ENCODE measurements at places on chromosomes 16 and 17.

DNA sequence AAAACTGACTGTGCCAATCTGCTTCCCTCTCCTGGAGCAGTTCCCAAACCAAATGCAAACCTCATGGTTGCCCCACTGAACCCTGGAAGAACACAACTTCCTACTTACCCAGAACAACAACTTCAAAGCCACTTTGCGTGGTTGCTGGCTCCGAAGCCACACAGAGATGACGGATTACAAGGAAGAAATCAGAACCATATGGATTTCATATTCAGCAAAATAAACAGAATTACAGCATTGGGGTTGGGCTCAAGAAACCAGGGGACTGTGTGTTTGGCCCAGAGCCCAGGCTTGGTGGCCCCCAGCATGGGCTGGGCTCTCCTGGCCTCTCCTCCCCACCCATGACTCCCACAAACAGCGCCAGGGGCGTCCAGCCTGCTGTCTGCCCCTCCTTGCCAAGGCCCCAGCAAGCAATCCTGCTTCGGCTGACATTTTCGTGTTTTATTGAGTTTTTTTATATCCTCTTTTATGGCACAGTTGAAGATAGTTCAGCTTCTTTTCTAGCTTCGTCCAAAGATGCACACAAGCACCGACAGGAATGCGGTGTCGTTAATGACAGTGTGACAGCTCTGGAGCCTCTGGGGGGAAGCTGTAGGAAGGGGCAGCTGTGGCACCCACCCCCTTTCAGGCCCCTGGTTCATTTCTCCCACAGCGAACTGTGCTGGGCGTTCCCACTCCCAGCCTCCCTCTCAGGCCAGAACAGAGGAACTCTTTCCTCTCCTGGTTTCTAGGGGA lies 137.1 kb downstream of the GAS7 start:
- no peak for DNase-seq

- DNase-seq = no peak
Observed at GRCh38 chr17:13931800-13932460, 137.4 kb upstream of the COX10 start.

DNA sequence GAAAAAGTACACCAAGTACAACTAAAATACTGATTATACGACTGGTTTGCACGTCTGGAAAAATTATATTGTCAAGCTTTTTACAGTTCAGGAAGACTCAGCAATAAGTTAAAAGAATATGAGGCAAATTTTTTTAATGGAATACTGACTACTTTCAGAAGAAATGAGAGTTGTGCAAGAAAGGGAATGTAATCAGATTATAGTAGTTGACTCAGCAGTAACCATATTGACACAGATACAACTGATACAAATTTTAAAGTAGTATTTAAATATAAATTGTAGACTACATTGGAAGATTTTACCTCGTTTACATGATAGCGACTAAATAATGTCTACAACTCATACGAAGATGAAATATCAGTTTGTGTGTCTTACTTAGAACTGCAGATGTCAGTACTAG lies 16.7 kb downstream of the ASGR2 start:
- DNase-seq = no peak

DNA sequence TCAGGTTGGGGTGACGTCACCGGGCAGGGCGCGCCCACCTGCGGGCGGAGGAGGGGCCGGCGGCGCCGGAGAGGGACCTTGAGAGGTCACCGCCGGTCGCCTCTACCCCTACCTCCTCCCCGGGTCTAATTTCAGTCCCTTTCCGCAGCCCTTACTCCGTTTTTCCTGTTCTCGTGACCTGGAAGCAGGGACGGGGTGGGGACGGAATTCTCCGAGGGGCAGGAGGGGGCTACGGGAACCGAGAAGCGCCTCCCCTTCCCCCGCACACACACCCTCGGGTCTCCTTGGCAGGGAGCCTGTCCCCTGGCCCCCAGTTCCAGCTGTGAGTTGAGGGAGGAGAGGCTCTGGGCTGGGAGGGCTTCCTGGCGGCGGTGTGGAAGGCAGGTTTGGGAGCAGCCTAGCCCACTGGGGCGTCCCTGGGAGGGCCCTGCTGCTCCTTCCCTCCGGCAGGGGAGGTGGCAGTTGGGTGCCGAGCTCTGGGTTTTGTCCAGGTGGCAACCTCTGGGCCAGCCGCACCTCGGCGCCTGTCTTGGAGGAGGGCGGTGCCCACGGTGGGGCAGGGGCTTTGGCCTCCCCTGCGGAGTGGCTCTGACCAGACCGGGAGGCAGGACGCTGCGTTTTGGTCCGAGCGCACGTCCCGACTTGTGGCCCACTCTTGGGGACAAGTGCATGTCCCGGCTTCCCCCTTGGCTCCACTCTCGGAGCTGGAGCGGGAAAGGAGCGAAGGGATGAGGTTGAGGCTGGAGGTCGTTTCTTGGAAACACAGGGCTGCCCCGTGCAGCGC lies 773 bp downstream of the SYNGR3 start:
- DNase-seq = no peak

DNA sequence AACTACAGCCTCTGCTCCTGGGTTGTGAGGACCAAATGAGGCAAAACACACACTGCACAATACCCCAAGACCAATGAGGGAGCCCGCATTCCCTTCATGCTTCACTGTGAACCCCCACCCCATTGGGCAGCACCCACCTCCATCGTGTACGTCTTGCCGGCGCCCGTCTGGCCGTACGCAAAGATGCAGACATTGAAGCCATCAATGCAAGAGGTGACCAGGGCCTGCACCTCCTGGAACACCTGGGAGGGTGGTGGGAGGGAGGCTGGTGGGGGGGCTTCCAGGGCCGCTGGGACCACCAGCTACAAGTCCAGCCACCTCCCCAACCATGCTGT lies 28.4 kb downstream of the KATNB1 start:
- DNase-seq = no peak

GRCh38 chr16:26334218-26335111 lies 642.7 kb downstream of the HS3ST4 start:
- DNase-seq = no peak

- no peak for DNase-seq
Observed at GRCh38 chr17:9071811-9072498, 50.6 kb downstream of the NTN1 start.

GRCh38 chr16:78130083-78130608 lies 30.7 kb downstream of the WWOX start:
- DNase-seq = no peak

GRCh38 chr17:75084039-75084660 lies 3.6 kb upstream of the SLC16A5 start:
- DNase-seq = no peak

- no peak for DNase-seq
Observed at GRCh38 chr16:69906838-69907401, 44.2 kb upstream of the CLEC18A start.

GRCh38 chr17:81335773-81336157 lies 40.7 kb upstream of the SLC38A10 start:
- DNase-seq = no peak

GRCh38 chr17:10875984-10876555 lies 38.2 kb upstream of the PIRT start:
- DNase-seq = no peak

DNA sequence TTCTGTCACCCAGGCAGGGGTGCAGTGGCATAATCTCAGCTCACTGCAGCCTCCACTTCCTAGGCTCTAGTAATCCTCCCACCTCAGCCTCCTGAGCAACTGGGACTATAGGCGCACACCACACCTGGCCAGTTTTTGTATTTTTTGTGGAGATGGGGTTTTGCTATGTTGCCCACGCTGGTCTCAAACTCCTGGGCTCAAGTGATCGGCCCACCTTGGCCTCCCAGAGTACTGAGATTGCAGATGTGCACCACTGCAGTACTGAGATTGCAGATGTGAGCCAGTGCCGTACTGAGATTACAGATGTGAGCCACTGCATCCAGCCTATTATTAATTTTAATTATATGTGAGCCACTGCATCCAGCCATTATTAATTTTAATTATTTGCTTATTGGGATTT lies 13.8 kb downstream of the CRK start:
- no peak for DNase-seq

- no peak for DNase-seq
Observed at GRCh38 chr17:59427425-59427921, 96.0 kb downstream of the YPEL2 start.

GRCh38 chr17:42163113-42163512 lies 8.3 kb upstream of the RAB5C start:
- no peak for DNase-seq

DNA sequence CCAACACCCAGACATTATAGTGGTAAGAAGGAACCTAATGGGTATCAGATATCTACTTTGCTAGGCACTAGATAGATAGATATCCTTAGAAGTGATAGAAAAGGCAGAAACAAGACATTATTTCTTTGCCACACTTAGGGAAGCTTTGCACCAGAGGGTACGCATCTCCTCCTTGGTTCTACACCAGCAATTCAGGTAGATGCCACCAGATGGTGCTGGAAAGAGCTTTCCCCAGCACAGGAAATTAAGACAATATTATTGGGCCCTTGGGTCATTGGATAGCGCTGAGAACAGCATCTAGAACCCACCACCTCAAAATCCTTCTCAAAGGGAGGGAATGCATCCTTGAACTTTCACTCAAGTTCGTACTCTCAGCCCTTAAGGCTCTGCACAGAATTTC lies 173.8 kb upstream of the CCL2 start:
- no peak for DNase-seq

DNA sequence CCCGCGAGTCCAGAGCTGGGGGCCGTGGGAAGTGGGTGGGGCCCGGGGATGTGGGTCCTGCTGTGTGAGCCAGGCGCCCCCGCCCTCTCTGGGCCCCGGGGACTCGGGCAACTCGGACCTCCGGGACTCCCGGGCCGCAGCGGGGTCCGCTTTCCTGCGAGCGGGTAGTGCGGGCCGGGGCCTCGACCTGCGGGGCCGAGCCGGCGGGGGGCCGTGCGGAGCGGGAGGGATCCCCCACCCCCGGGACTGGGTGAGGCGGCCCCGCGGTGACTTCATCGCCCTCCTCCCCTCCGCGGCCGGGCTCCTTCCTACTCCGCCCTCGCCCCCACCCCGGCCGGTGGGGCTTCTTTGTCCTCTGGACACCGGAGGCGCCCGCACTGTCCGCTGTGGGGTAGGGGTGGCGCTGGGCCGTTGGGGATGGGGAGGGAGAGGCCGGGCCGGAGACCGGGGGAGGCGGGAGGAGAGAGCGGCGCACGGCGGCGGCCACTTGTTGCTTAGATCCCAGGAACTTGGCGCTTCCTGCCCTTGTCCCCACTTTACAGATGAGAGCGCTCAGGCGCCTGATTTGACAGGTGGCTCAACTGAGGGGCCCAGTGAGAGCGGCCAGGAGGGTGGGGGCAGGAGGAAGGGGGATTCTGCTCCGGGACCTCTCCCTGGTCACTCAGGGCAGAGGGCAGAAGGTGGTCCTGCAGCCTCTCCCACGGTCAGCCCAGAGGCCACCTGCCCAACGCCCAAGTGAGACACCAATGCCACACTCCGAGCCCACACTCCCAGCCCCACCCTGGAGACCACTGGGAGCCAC lies 874 bp downstream of the CMTM3 start:
- no peak for DNase-seq

GRCh38 chr16:2524339-2524938 lies 4.3 kb downstream of the AMDHD2 start:
- no peak for DNase-seq

DNA sequence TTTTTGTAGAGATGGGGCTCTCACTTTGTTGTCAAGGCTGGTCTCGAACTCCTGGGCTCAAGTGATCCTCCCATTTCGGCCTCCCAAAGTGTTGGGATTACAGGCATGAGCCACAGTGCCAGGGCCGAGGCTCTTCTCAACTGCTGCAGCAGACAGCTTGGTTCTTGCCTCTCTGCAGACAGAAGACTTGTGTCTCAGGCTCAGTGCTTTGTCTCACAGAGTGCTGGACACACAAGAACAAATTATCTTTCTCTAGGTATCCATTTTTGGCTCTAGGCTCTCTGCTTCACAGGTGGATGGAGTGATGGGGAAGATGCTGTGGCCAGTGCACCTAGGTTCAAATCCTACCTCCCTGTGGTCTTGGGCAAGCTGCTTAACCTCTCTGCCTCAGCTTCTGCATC lies 80.8 kb upstream of the RNU2-1 start:
- DNase-seq = no peak

- no peak for DNase-seq
Observed at GRCh38 chr16:51818342-51818944, 667.4 kb upstream of the SALL1 start.

DNA sequence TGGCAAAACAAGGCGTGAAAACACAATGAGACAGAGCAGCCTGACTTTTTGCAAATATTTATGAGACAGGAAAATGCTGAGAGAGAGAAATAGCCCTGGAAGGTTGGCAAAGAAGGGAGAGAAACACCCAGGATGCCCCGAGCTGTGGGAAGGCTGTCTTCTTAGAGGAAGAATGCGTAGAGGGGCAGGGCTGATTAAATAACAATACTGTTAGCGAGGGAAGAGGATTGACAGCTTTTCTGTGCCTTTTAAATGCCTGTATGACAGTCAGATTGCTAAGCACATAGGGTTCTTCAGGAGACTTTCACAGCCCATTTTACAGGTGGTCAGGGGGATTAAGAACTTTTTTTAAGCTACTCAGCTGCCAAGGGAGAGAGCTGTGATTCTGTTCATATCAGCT lies 219.2 kb downstream of the SHISA9 start:
- DNase-seq = no peak

DNA sequence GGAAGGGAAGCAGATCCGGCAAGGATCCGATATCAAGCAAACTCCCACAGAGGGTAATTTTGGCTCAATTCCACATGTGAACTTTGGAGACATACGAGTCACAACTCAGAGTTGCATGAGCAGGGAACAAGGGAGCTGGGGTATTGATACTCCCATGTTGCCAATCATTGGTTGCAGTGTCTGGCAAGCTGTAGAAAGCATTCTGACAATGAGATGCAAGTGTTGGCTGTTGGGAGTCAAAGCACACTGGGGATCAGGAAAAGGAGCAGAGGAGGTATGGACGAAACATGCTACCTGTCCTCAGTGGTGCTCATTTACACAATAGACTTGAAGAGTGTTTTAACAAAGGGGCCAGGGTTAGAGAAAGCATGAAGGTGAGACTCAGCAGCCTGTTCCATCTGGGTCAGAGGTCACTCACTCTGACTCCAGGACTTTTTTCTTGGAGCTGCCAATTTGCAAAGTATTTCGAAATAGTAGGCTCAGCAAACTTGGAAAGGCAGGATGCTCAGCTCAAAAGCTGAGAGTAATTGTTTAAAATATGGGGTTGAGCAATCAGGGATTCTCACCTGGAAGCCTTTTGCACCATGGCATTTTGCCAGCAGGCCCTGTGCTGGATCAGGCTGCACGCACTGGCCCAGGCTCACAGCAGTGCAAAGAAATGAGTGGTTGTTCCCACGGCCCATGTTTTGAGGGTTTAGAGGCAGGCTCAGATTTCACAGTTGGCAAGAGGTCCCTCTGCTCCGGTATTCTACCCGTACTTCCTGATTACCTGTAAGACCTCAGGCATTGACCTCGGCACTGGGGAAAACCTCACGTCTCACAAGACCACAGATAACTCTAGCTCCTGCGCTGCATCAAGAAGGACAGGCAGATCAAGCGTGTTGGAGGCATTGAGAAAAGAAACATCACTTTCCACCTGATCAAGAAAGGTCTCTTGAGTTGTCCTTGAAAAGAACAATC lies 17.6 kb upstream of the NKD1 start:
- no peak for DNase-seq

- DNase-seq = no peak
Observed at GRCh38 chr16:66649167-66649566, 44.7 kb downstream of the CMTM3 start.

DNA sequence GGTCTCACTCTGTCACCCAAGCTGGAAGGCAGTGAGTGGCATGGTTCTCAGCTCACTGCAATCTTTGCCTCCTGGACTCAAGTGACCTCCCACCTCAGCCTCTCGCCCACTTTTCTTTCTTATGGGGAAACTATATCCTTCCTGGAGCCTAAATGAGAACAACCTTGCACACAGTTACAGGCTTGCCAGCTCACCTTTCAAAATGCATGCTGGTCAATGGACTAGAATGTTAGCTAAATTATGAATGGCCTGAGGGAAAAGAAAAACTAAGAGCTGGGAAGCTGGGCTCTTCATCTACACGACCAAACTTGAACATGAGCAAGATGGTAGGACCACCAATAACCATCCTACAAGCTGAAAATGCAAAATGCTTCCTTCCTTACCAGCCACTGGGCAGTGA lies 10.6 kb upstream of the LHX1 start:
- no peak for DNase-seq

Measured in NCI-H2029 treated with DMSO at 0.1 percent for 48 hours (cell line).